ENCODE measurements at places on chromosomes 5 and 9.

DNA sequence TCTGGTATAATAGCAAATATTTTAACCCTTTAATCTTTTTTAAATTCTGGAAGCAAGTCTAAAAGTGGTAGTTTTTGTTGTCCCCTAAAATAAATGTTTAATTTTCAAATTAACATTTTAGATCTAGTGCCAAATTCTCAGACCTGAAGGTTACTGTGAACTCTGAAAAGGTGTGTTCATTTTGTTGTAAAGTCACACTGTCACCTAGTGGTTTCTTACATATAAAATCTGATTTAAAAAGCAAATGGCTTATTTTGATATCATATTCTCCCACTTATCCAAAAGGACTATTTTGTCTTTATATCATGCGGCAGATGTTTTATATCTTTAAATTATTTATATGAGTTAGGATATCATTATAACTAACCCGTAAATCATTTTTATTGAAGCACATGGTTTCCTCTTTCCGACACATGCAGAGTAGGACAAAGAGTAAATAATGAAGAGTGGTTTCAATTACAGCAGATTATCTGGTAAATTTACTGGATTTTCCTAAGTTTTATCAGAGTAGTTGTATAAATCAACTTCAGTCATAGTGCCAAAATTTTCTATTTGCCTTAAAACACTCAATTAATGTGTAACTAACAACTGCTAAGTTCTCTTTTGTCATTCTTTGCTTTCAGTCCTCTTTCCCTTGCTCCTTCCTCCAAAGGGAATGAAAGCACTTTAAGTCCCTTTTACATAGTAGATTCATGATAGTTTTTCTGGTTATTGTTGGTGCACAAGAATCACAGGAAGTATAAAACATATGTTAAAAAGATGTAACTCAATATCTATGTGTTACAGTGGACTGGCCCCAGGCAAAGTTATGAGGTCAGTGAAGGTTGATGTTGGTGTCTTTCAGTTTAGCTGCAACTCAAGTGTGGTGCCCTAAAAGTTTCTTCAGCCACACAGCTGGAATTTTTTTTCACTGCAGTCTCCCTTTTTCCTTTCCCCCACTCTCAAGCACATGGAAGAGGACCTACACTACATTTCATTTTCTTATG, 189.6 kb downstream of the COX7C start:
- no peak for DNase-seq

DNA sequence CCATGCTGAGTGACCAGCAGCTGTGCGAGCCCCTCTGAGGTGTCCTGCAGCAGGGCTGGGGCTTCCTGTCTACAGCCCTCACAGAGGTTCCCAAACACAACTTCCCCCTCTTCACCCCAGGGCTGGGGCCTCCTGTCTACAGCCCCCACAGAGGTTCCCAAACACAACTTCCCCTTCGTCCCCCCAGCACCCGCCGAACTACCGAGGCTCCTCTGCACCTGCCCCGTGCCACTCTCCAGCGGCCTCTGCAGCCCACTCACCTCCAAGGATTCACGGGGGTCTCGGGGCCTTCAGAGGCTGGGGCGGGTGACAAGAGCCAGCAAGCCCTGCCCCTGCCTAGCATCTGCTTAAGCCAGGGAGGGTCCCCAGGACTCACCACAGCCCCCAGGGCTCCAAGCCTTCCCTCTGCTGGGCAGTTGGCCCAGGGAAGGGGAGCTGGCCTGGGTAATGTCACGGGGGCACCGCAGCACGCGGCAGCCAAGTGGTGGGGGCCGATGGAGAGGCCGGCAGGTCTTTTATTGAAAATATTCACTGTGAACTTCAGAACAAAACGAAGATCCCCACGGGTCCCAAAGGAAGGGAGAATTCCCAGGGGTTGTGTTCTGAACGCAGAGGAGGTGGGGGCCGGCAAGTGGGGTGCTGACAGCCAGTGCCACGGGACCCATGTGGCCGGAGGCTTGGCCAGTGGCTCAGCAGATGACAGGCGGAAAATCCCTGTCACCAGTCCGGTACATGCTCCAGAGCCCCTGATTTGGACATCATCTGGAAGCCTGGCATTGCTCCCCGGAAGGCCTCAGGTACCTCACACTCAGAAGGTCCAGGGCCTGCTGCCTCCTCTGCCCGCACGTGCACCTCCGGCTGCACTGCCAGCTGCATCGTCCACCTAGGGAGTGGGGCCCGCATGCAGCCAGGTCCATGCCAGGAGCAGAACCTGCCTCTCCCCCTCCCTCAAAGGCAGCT, 125.3 kb downstream of the ADAMTS2 start:
- no peak for DNase-seq

GRCh38 chr5:113450462-113450861, 15.7 kb upstream of the TSSK1B start:
- no peak for DNase-seq

- no peak for DNase-seq
Measured at GRCh38 chr9:121686930-121687541, 35.6 kb downstream of the DAB2IP start.

- no peak for DNase-seq
Measured at GRCh38 chr5:120843390-120843980, 379.4 kb downstream of the PRR16 start.

DNA sequence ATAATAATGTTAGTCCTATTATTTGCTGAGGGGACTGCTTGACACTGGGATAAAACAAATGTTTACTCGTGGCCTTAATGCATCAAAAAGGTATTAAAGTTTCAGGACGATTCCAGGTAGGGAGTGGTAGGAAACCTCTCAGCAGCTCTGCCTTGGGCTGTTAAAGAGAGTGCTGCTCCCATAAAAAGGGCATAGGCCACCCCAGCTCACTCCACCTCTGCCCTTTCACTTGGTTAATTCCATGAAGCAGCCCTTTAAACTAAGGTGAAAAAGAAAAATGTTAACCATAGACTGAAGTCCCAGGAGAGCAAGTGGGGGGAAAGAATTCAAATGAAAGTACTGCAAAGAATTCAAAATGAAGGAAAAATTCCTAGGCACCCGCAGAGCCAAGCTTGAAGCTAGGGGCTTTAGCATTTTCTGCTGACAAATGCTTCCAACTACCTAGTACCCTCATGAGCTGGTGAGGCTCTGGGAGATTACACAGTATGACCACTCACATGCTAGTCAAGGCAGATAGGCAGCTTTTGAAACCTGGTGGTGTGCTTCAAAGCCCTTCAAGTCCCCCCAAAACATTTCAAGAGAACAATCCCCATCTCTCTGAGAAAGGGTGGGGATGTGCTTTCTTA, 8.5 kb downstream of the KLF9 start:
- DNase-seq = no peak

GRCh38 chr9:20200991-20201431, 412.2 kb upstream of the SLC24A2 start:
- DNase-seq = no peak

DNA sequence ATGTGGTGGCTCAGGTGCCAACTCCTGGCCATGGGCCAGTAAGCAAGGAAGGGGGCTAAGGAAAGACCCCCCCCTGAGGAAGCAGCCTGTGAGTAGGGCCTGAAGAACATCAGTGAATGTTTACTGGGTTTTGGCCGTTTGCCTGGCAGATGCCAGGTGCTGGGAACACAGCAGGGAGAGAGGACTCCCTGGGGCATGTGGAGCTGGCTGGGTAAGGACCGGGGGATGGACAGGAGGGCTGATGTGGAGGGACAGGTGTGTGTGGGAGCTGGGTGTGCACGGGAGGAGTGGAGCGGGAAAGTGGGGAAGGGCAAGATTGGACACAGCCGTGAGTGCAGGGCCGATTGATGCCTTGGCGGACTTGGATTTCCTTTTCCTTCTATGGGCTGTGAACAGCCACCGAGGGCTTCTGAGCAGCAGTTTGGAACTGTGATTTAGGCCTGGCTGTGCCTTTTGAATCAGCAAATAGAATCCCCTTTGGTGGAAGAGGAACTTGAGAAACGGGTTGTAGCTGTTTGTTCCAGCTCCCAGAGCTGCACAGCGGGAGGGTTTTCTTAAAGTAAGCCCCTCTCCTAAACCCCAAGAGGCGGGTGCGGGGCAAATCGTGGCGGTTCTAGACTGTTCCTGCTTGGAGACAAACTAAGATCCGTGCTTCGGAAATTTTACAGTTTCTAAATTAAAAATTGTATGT, 3.1 kb downstream of the HMCN2 start:
- DNase-seq = no peak

Measured in NCI-H2227 treated with DMSO at 0.1 percent for 48 hours (cell line).